ENCODE measurements at places on chromosomes 3 and 15.

- no peak for DNase-seq
These were observed 116.6 kb upstream of the TLE3 start for GRCh38 chr15:70214276-70214675.

- DNase-seq, result no peak
These were observed 19.4 kb downstream of the CA12 start for GRCh38 chr15:63362196-63362595.

DNA sequence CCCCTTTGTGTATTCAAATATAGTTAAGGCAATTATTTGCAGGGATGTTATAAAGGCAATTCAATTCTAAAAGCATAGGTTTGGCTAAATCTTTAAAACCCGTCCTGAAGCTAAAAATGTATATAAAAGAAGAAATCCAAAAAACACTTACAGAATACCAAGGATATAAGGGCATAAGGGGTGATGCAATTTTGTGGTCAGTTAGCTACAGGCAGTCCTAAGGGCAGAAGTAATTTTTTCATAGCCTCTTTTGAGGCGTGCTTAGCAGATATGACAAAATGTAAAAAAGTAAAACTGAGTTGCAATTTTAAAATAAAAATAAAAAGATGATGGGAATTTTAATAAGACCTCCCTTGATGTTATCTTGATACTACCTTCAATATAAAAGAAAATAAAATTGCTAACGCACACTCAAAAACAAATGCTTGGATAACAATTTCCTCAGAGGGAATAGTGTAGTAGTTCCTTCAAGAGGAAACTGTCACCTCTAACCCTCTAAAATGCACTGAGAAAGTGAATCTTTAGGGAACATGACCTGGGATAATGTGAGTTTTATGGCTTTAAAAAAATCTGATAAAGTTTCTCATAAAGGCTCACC, 104.2 kb downstream of the MYH15 start:
- no peak for DNase-seq

DNA sequence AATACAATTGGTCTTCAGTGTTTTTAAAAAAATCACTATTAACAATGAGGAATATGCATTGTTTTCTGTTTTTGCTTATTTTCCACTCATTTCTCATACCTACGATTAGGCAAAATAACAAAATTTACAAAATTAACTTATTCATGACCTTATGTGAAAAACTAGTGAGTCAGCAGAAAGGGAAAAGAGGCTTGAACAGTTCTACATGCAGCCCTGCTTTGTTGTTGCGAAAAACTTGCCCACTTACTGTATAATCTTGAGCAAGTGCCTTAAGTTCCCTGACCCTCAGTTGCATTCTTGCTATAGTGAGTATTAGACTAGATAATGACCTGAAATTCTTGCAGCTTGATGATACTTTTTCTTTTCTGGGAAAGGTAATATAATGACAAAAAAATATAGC, 551.1 kb upstream of the BCHE start:
- no peak for DNase-seq

GRCh38 chr3:54530944-54531343, 396.9 kb downstream of the LRTM1 start:
- no peak for DNase-seq

DNA sequence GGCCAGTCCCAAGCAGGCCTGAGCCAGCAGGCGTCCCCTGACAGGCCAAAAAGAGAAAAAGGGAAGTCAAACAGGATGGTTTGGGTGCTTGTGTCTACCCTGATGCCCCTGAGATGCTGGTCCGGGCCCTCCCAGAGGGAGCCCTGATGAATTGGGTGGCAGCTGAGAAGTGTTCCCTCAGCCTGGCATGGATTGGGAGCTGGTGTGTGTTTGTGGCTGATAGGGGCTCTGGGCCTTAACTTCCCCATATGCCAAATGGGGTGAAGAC, 1.4 kb downstream of the FBLN2 start:
- DNase-seq, result no peak

GRCh38 chr3:5766848-5767247, 579.3 kb downstream of the EDEM1 start:
- no peak for DNase-seq

DNA sequence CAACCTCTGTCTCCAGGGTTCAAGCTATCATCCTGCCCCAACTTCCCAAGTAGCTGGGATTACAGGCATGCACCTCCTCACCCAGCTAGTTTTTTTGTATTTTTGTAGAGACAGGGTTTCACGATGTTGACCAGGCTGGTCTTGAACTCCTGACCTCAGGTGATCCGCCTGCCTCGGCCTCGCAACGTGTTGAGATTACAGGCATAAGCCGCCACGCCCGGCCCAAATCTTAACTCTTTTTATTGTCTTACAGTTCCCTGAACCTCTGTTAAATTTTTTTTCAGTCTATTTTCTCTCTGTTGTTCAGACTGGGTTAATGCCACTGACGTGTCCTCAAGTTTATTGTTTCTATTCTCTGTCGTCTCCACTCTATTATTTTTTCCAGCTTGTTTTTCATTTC, 115.8 kb upstream of the UBE3A start:
- no peak for DNase-seq

GRCh38 chr3:166274351-166275023, 437.3 kb upstream of the BCHE start:
- no peak for DNase-seq

DNA sequence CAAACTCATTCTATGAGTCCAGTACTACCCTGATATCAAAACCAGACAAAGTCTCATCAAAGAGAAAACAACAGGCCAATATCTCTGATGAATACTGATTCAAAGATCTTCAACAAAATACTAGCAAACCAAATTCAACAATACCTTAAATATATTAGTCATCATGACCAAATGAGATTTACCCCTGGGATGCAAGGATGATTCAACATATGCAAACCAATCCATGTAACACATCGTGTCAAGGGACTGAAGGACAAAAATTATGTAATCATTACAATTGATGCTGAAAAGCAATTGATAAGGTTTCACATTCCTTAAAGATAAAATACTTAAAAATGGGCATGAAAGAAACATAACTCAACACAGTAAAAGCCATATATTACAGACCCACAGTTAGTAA, 1476.9 kb downstream of the SI start:
- DNase-seq, result no peak

- no peak for DNase-seq
These were observed 3.8 kb upstream of the CEMIP start for GRCh38 chr15:80775338-80775737.

DNA sequence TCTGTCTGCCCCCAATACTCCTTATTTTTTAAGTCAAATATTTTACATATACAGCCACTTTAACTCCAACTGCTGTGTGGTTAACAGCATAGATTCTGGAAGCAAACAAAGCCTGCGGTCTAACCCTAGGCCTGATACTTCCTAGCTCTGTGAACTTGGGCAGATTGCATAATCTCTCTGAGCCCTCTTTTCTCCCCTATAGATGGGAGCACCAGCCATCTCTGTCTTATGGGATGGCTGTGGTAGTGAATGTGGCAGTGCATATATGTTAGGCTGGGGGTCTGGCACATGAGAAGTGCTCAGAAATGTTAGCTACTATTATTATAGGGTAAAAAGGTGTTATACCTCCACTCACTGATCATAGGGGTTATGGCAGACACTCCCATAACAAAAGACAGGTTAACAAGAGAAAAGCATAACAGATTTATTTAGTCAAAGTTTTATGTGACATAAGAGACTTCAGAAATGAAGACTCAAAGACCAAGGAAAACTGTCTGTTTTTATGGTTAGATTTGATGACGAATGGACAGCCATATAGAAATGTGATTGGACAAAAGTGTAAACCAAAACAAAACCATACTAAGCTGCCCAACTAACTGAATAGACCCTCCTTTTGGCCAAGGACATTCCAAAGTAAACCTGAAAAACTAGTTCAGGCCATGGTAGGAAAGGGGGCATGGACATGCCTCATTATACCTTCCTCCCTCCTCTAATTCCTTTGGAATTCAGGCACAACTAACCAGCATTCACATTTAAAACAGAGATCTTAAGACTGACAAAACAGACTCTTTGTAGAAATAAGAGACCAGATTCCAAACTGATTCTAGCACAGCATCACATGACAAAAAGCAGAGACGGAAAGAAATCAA, 53.9 kb upstream of the DAZL start:
- no peak for DNase-seq

- DNase-seq, result no peak
These were observed 128.7 kb downstream of the PDCD6IP start for GRCh38 chr3:33926998-33927605.

DNA sequence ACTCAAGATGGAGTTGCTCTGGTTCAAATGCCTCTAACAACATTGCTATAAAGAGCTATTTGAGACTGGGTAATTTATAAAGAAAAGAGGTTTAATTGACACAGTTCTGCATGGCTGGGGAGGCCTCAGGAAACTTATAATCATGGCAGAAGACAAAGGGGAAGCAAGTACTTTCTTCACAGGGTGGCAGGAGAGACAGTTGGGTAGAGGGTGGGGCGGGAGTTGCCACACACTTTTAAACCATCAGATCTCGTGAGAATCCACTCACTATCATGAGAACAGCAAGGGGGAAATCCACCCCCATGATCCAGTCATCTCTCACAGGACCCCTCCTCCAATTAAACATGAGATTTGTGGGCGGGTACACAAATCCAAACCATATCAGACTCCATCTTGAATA, 30.7 kb downstream of the MAP2K5 start:
- no peak for DNase-seq

- no peak for DNase-seq
These were observed 53.4 kb upstream of the CCDC174 start for GRCh38 chr3:14598143-14598569.

DNA sequence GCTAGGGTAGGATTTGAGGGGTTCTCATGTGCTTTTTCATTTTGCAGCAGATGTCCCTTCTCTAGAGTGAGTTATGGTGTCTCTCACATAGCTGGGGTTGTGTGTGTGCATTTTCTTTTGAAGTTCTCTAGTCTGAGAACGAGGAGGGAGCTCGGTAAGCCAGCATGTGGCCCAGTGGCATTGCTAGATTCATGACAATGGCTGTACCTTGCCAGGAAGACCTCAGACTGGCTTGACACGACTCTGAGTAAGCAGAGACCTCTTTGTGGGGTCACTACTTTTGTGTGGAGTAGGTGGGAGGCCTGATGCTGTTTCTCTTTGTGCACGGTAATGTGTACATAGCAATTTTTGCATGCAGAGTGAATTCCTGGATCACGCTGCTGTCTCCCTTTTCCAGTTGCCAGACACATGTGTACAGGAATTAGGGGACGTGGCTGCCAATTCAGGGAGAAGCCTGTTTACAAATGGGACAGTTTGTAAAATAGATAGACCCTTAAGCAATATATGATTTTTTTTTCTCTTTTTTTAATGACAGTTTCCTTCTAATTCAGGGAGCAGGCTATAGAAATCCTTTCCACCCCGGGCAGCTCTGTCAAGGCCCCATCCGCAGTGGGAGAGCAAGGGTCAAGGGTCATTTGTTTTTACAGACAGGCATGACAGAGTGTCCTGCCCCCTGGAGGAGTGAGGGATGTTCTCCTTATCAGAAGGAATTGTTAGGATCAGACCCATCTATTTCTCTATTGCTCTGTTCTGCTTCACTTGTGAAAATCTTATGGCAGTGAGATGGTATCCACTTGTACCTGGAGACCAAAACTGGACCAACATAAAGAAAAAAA, 4.6 kb downstream of the CACNA1D start:
- no peak for DNase-seq

GRCh38 chr15:90413411-90414379, 25.7 kb downstream of the IQGAP1 start:
- no peak for DNase-seq

DNA sequence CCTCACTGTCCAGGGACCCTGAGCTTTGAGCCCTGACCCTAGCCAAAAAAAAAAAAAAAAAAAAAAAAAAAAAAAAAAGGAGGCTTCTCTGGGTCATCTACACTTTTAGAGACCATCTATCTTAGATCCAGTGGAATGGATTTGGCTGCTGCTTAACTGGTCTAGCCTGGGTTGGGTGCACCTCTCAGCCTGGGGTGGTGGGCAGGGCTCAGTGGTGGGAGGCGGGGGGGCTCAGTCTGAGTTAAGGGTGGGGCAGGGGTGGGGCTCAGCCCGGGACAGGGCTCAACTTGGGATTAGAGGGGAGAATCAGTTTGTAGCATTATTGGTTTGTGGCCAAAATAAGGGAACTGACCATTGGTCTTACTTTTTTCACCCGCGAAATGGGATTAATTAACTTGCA, 139.2 kb downstream of the TPRA1 start:
- DNase-seq, result no peak

DNA sequence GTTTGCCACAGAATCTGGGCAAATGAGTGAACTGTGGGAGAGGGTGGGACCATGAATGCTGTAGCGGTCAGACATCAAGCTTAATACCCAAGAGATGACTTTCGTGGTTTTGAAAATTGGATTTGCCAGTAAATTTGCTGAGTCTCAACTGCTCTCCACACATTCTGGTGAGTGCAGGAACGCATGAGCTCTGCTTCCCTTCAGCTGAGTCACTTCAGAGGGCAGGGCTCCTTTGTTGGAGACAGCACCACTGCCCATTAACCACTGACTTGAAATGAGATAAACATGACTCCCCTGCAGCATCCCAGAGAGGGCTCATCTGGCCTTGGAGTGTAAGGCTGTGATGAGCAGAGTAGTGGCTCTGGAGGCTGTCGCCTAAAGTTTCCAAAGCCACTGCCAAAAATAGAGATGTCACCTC, 22.6 kb downstream of the RARRES1 start:
- DNase-seq, result no peak

- no peak for DNase-seq
These were observed 3.1 kb downstream of the CCDC33 start for GRCh38 chr15:74239051-74239705.

DNA sequence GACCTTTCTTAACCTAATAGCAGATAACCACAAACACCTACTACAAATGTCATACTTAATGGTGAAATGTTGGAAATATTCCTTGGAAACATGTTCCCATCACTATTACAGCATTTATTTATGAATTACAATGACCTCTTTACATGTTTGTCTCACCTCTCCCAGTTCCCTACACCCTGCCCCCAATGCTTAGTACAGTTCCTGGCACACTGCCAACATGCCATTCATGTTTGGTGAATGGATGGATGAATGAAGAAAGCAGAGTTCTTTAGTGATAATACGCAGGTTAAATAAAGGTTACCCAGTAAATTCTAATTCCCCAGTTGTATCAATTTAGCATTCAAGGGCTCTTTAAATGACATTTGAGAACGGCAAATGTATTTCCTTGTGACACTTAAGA, 259.9 kb upstream of the ATP11B start:
- DNase-seq, result no peak

GRCh38 chr15:80450811-80451321, 46.7 kb downstream of the ARNT2 start:
- DNase-seq, result no peak

GRCh38 chr3:50318615-50319014, 3.9 kb downstream of the HYAL2 start:
- no peak for DNase-seq

GRCh38 chr3:174089592-174089991, 692.0 kb downstream of the NLGN1 start:
- DNase-seq, result no peak

- DNase-seq, result no peak
These were observed 114.7 kb upstream of the PLCL2 start for GRCh38 chr3:16770021-16770420.

DNA sequence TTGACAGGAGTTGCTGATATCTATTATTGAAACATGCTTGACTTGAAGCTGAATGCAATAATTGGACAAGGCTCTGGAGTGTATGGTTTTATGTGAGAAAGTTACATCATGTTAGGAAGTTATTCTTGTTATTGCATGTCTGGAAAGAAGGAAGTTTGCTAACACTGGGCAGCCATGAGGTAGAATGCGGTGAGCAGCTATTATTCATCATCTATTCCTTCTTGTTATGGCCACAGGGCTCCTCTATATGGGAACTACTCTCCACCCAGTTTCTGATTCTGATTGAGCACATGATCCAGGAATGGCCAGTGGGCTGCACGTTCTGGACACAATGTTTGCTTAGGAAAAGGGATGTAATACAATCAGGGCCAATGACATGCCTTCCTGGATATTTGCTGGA, 37.8 kb upstream of the SCN5A start:
- DNase-seq, result no peak
